ENCODE measurements at places on chromosomes 11 and 22.
A peak's percentile ranks its signal among the peaks of the same experiment; 100 is the strongest.

GRCh38 chr11:130814440-130815096 lies 101.7 kb downstream of the SNX19 start:
- DNase-seq: no peak

GRCh38 chr11:32892355-32893092 lies at the start of gene QSER1:
QSER1 (plus strand) TSS chr11:32892811; CDS start chr11:32893126, 315 bp downstream.
- peak; percentile 49 for DNase-seq

DNA sequence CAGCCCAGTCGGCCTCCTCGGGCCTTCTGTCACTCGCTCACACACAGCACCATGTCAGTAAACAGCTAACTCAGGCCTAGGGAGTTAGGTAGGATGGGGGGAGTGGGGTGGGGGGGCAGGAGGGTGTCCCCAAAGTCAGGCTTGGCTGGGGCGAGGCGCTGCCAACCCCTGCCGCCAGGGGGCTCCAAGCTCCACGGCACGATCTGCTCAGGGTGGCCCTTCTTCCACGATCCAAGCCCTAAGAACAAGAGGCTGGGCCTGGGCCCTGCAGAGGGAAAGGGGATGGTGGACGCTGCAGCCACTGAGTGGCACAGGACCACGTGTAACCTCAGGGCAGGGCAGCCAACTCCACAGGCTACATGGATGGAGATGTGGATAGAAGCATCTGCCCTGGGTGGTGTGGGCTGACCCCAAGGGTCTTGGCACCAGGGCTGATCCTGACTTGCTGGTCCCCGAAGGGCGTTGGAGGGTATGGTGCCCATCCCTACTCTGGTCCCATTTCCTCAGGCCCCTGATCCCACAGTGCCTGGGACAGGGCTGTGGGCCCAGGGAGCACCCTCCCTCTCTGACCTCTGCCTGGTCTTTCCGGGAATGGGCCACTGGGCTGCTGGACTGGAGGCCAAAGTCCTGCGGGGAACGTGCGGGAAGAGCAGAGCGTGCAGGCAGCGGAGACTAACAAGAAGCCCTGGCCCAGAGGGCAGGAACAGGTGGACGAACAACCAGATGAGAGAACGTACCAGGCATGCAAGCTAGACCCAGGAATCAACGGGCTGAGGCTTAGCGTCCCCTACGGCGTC lies 29.1 kb upstream of the TXNRD2 start:
- peak; percentile 76 for DNase-seq

DNA sequence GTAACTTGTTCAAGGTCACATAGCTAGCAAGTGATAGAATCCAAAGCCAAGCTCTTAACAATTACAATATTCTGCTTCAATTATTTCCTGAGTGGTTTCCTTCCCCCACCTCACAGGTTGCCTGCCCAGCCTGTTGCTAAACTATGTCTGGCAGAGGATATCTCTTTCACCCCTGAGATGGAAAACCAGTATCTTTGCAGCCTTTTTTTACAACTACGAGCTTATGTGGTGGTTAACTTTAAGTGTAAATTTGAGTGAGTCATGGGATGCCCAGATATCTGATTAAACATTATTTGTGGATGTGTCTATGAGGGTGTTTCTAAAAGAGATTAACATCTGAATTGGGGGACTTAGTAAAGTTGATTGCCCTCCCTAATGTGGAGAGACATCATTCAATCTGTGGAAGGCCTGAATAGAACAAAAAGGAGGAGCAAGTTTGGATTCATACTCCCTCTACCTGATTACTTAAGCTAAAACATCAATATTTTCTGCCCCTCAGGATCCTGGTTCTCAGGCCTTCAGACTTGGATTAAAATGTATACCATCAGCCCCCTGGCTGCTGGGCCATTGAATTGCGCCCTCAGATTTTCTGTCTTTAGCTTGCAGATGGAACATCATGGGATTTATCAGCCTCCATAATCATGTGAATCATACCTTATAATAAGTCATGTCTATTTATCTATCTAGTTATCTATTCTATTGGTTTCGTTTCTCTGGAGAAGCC lies 911.9 kb downstream of the METTL15 start:
- DNase-seq: no peak

DNA sequence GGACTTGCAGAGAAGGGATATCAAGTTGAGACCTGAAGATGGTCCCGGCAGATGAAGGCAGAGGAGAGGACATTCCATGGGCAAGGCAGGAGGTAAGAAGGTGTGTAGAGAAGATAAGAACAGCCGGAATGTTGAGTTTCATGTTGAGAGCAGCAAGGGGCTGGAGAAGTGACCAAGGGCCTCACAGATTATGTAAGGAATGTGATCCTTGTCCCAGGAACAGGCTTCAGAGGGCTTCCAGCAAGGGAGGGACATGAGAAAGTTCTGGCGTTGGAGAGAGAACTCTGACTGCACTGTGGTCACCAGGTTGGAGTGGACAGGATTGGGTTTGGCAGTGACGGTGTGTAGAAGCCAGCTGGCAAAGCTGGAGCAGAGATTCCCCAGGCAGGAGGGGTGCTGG lies 27.6 kb upstream of the PPFIA1 start:
- DNase-seq: no peak

DNA sequence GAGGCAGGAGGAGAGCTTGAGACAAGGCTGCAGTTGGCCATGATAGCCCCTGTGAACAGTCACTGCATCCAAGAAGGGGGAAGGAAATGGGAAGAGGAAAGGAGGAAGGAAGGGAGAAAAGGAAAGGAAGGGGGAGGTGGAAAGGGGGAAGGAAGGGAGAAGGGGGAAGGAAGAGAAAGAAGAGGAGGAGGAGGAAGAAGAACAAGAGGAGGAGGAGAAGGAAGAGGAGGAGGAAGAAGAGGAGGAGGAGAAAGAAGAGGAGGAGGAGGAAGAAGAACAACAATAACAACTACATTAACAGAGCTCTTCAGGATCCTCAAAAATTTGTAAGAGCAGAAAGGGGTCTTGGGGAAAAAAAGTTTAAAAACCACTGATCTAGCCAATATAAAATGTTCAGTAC lies 5.2 kb downstream of the RAB6A start:
- DNase-seq: no peak

Measured in activated naive CD4-positive, alpha-beta T cell (primary cell).